ENCODE measurements at places on chromosomes 3 and 15.

GRCh38 chr3:130242850-130243569, 102.5 kb upstream of the COL6A5 start:
- DNase-seq, result peak; percentile 33

DNA sequence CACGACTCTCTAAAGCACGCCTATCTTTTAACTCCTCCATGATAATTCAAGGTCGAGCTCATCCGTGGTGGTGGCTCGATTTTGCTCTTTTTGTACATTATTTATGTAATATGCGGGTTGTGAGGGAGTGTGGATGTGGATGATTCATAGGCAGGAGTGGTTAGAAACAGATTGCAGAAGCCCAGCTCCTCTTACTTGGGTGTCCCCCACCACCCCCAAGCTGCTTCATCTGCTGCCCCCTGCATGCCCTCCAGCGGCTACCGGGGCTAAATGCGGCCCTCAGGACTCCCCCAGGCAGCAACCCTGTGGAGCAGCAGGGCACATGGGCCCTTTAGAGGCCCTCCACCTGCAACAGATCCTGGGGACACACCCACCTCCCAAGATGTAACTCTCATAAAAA, 111.5 kb upstream of the SELENOK start:
- no peak for DNase-seq

DNA sequence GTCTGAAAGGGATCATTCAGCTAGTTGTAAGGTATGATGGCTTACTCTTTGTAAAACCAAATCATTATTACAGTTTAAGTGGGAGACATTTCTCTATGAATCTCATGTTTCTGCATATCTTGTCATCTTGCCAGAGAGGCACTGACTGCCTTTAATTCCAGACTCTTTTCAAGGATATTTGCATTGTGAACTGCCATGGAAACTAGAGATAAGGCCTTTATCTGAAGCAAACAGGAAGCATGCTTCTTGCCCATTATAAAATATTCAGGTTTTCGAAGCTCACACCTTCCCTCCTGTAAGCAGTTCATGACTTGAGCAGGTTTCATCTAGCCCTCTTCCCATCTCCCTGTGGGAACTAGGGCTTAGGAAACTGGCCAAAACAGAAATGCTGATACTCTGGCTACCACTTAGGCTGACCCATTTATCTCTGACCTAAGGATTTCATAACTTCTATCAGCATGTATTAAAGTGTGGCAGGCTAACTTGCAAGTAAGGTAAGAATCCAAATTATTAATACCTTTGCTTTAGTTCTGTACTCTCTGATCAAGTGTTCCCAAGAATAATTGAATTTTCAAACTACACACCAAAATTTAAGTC, 326.6 kb upstream of the ALCAM start:
- DNase-seq, result no peak

DNA sequence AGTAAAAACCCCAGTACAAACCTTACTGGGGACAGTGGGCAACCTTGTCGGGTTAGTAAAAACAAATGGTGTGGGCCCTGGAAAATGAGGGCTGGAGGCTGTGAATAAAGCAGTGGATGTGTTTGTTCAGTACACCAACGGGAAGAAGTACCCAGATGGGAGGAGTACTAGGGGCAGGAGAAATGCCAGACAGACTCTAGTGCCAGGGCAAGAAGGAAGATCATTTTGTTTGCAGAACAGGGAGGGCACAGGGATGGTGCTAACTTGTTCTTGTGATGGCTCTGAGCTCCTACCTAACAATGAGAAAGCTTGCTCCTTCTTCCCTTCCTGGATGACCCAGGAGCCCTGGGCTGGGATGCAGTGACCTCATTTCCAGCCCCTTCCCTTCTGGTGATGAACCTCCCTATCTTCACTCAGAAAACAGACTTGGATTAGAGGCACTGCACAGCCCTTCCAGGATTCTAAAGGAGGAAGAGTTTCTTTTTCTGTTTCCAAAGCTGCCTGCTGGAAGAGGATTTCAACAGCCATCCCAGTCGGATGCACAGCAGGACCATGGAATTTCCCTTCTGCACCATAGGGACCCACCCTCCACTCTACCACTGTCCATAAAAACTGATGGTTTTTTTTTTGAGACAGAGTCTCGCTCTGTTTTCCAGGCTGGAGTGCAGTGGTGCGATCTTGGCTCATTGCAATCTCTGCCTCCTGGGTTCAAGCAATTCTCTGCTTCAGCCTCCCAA, 6.1 kb downstream of the RASSF1 start:
- no peak for DNase-seq
